Left renal cortex interstitium (tissue), 4 donors: ENCODE measurements at places on chromosomes 4 and X. TPM values are rescaled to one million over a fixed set of nuclear protein-coding genes. Genes with fewer than 3 reads are reported as not detected.
A peak's percentile ranks its signal among the peaks of the same experiment; 100 is the strongest.

DNA sequence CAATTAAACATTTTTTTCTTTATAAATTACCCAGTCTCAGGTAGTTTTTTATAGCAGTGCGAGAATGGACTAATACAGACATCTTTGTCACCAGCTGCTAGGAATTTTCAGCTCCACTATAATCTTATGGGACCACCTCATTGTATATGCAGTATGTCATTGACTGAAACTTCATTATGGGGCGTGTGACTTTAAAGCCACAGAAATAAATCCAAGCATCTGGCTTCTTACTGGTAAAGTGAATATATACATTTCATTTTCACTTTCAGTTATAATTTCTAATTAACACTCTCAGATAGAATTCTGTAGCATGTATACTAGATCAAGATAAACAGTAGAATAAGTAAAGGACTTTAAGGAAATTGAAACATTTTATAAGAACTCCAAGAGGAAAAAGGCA, 21.9 kb downstream of the IL15 start:
- no peak for DNase-seq

DNA sequence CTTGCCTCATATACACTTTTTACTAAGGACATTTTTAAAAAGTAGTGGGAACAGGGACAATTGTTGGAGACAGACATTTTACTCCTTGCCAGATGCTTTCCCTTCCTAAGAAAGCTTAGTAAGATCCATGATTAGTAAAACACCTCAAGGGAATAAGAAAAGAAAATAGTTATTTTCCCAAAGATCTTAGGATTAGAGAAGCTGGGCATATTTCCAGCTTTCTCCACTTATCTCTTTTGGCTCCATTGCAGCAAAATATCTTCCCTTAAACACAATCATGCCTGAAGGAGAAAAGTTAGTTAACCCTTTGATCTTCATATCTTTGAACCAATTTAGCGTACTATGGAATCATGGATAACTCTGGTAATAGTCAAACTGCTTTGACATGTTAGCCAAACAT, 257.9 kb downstream of the PCDH18 start:
- DNase-seq: no peak

- no peak for DNase-seq
These were observed 61.7 kb downstream of the EVC start for GRCh38 chr4:5772528-5773270.

GRCh38 chr4:150579551-150580234, 2.3 kb upstream of the MAB21L2 start:
- DNase-seq: peak; percentile 24

DNA sequence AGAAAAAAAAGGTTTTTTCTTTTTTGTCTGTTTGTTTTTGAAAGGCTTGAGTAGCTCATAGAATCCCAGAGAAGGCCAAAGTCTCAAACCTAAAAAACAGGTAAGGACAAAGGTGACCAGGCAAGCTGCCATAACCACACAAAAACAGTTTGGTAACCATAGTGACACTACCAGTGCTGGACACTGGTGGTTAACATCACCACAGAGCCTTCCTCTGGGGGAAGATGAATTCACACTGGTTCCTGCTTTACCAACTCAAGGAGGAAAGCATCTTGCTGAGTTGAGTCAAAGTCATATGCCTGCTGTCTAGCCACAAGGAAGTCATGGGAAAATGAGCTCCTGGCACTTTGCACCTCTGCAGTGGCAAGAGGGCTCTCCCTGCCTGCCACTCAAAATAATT, 32.5 kb downstream of the IDS start:
- DNase-seq: no peak

Gene XK
- polyA plus RNA-seq: 1.1 TPM
